ENCODE measurements at places on chromosomes 2 and 18. TPM values are rescaled to one million over a fixed set of nuclear protein-coding genes. Genes with fewer than 3 reads are reported as not detected.

Gene POTEF
- total RNA-seq: under 0.01 TPM

Gene EPHA4
- total RNA-seq: 23.3 TPM

Gene DUSP19
- 3.1 TPM for total RNA-seq

Gene TMEM247
- total RNA-seq: not detected

Gene DOCK10
- total RNA-seq: 6.3 TPM

Gene MAL
- not detected for total RNA-seq

Gene CHRND
- total RNA-seq: not detected

Gene IL1RL2
- total RNA-seq: not detected

Gene SLC4A5
- 0.05 TPM for total RNA-seq

Gene NLRC4
- total RNA-seq: not detected

Gene SAG
- total RNA-seq: not detected

Gene GNAL
- 0.05 TPM for total RNA-seq

Gene NPC1
- total RNA-seq: 62.8 TPM

Gene ERCC3
- total RNA-seq: 19.8 TPM

Gene ANO7
- 1.1 TPM for total RNA-seq

Gene REG1B
- not detected for total RNA-seq

Gene GREB1
- total RNA-seq: 0.34 TPM
